ENCODE measurements at places on chromosomes 7 and 10.

DNA sequence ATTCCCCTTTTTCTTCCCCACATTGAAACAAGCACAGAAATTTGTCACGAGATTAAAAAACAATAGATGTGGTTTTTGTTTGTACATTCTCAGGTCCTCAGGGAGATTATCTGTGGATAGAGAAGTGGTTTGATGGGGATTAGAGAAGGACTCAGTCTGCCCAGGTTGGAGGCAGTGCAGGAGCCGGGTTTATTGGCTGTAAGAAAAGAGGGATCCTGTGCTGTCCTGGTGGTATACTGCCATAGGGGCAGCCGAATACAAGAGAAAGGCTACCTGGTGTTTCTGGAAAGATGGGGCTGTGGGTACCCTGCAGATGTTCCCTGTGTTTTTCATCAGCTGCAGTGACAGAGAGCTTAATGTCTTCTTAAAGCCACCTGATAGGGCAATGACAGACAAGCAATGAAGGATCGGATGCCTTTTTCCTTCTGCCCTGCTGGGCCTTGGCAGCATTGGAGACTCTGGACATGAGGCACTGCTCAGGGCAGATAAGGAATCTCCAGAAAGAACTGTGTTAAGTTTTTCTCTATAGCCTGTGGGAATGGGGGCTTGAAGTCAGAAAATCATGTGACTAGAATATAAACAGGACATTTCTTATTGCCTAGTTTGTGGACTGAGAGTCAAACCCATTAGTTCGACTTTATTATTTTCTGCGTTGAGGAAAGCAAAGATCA is 18.1 kb upstream of the GPR141 start:
- no peak for DNase-seq

- DNase-seq, result no peak
Measured at GRCh38 chr7:153543232-153543631, 509.0 kb upstream of the DPP6 start.

- DNase-seq, result no peak
Measured at GRCh38 chr10:68811314-68812009, 15.9 kb upstream of the STOX1 start.

- DNase-seq, result no peak
Measured at GRCh38 chr7:50645186-50645585, 80.0 kb upstream of the DDC start.

DNA sequence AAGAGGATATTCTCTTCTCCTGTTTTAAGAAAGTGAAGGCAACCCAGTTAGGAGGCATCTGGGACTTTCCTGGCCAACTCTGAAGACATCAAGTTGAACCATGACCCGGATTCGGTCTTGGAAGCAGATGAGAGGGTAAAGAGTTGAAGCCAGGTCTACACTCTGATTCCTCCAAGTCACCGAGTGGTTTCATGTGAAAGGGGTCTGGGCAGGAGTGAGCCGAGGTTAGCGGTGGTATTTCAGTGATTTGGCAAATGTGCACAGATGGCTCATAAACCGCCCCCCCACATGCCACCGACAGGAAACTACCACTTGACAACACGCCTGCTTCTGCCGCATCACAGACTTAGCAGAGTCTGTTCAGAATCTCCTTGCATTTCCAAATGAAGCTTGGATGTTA is 11.4 kb upstream of the REPIN1 start:
- DNase-seq, result peak; percentile 87

DNA sequence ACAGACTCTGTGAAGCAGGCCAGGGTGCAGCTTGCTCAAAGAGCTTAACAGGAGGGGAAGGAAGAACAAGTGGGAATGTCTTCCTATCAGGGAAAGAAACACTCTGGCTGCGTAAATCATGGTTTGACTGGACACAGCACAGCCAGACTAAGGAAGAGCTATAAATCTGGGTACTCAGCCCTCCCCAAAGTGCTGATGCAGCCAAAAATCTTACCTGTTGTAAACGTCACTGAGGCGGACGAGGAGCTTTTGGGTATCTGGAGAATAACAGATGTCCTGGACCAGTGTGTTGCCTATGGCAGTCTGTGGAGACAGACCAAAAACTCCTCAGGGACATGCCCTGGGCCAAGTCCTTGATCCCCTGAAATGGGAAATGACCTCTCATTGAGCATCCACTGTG is 43.1 kb upstream of the HNRNPH3 start:
- no peak for DNase-seq

GRCh38 chr10:114034923-114035645 is 8.6 kb upstream of the ADRB1 start:
- no peak for DNase-seq

DNA sequence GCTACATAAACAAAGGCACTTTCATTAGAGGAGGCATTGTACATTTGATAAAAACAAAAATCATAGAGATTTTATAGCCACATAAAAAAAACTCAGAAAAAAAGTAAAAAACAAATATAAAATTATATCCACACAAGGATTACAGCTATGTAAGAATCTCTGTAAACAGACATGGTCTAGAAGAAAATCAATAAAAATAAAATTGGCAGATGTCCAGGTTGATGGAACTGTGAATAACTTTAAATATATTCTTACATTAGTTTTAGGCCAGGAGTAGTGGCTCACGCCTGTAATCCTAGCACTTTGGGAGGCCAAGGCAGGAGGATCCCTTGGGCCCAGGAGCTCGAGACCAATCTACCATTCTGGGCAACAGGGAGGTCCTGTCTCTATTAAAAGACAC is 19.2 kb downstream of the SLC35B4 start:
- DNase-seq, result no peak

GRCh38 chr7:132133501-132133900 is 442.8 kb downstream of the PLXNA4 start:
- DNase-seq, result no peak

DNA sequence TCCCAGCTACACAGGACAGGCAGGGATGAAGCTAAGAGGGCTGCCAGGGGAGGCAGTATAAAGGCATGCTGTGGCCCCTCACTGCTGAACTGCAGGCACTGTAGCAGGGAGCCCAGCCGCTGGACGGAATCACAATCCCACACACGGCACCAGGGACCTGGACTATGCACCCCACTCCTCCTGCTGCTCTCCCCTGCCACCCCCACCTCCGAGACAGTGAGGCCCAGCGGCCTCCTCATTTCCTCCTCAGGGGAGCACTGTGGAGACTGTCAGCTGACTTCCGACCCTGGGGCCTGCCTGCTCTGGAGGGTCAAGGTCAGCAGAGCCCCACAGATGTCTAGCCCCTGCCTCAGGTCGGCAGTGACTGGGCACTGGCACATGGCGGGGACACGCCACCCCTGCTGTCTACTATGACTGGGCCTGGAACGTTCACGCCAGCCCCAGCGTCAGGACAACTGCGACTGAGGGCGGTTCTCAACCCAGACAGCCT is 92.7 kb downstream of the FAM53B start:
- no peak for DNase-seq

DNA sequence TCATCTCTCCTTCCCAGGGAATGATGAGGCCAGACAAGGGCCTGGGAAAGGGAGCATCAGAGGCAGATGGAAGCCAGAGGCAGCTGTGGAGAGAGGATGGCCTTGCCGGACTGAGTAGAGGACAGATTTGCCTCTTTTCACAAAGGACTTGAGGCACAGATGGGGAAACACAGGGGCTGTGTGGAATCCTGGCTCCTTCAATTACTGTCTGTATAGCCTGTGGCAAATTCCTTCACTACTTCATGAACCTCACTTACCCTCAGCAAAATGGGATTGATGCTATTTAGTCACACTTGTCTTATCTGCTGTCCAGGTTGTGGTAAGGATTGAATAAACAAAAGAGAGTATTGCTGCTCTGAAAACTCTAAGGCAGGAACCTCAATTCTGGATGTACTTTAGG is 40.3 kb downstream of the SLC25A28 start:
- no peak for DNase-seq

GRCh38 chr10:116076621-116077020 is 196.4 kb downstream of the GFRA1 start:
- no peak for DNase-seq

DNA sequence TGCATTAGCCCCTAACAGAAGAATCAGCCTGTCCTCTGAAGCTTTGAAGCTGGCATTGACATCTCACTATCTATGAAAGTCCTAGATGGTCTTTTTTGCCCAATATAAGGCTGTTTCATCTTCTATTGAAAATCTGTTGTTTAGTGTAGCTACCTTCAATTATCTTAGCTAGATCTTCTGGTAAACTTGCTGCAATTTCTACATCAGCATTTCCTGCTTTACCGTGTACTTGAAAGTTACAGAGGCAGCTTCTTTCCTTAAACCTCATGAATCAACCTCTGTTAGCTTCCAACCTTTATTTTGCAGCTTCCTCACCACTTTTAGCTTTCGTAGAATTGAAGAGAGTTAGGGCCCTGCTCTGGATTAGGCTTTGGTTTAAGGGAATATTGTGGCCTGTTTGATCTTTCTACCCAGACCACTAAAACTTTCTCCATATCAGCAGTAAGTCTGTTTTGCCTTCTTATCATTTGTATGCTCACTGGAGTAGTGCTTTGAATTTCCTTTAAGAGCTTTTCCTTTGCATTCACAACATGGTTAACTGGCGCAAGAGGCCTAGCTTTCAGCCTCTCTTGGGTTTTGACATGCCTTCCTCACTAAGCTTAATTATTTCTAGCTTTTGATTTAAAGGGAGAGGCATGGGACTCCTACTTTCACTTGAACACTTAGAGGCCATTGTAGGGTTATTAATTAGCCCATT is 32.5 kb downstream of the ARID5B start:
- no peak for DNase-seq

DNA sequence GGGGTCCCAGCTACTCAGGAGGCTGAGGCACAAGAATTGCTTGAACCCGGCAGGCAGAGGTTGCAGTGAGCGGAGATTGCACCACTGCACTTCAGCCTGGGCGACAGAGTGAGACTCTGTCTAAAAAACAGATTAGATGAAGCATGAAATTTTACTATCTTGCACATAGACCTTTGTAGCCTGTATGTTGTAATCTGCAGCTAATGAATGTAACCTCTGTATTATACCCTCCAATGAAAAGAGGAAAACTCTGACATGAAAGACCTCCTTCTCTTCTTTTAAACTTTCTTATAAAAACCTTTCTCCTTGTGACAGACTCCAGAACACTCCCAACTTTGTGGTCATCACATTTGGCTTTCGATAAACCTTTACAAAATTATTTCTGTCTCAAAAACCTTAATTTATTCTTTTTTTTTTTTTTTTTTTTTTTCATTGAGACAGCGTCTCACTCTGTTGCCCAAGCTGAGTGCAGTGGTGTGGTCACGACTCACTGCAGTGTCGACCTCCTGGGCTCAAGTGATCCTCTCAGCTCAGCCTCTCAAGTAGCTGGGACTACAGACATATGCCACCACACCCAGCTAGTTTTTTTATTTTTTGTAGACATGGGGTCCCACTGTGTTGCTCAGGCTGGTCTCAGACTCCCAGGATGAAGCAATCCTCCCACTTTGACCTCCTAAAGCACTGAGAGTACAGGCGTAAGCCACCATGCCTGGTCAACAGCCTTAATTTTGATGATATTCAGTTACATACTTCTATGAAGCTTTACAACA is 97.4 kb downstream of the SVOPL start:
- no peak for DNase-seq

DNA sequence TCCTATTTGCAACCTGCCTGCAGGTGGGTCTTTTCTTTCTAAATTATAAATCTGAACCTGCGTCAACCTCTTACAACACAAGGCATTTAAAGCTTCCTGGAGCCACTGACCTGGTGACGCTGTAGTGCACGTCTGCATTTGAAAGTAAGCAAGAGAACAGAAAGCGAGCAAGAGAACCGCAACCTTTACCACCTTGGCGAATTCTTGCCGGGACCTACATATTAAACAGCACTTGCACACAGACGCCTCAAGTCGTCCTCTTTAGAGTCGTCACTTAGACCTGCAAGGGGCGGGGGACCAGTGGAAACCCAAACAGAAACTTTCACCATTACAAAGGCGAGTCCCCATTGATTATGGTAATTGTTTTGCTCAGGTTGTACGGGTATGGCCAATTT is 9.5 kb downstream of the GLI3 start:
- no peak for DNase-seq

DNA sequence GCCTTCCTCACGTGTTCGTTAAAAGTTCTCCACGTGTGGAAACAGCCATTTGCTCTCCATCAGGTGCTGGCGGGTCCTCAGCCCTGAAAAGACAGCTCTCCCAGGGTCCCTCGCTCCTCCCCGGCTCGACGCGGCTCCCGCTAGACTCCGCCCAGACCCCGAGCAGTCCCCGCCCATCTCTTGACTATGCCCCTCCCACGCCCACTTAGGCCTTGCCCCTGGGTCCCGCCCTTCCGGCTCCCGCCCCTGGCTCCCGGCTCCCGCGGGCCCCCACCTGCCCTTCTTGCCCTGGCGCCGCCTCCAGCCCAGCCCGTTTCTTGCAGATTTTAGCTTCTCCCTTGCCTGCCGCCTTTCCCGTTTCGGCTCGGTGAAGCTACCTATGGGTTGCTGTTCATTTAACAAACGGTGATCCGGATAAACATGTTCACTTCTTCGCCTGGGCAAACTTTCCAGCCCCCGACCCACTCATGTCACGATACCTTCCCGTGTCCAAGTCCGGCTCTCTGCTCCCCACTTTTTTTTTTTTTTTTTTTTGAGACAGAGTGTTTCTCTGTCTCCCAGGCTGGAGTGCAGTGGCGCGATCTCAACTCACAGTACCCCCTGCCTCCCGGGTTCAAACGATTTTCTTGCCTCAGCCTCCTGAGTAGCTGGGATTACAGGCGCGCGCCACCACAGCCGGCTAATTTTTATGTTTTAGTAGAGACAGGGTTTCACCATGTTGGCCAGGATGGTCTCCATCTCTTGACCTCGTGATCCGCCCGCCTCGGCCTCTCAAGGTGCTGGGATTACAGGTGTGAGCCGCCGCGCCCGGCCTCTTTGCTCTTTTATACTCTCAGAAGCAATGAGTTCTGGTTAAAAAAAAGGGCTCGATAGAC is 830 bp upstream of the ZNF438 start:
- peak; percentile 94 for DNase-seq

DNA sequence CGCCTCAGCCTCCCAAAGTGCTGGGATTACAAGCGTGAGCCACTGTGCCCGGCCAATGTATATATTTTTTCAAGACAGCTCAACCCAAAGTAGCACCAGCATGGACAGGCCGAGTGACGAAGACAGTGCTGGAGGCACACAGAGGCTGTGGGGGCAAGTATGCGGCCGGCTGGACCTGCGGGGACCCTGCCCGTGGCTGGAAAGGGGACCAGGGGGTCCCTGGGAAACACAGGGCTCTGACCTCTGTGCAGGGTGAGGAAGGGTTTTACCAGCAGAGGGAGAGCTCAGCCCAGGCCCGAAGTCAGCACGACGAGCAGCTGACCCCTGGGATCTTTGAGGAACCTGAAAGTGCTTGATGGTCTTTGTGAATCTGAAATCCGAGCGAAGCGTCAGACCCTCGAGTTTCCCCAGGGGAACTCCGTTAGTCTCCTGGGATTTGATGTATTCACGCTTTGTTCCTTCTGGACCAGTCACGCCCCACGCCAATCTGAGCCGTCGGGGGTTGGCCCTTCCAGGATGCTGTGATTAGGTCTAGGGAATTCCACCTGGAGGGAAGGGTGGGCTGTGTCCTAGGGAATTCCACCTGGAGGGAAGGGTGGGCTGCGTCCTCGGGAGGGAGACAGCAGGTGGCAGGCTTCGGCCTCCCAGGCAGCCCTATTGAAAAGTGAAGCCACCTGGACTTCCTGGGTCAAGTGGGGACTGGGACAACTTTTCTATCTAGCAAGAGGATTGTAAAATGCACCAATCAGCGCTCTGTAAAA is 10.9 kb upstream of the ZFAND2A start:
- no peak for DNase-seq

Measured in CD4-positive, alpha-beta T cell treated with Interleukin-6 for 4 hours (primary cell).